ENCODE measurements at places on chromosomes 12 and 14. TPM values are rescaled to one million over a fixed set of nuclear protein-coding genes. Genes with fewer than 3 reads are reported as not detected.

The FOXG1 gene
- not detected for total RNA-seq

The RPL6 gene
- 2,009 TPM for total RNA-seq

The PPP2R3C gene
- total RNA-seq, result 36.3 TPM

The SPATA7 gene
- total RNA-seq, result 2.5 TPM

The GEMIN2 gene
- total RNA-seq, result 25.8 TPM

The CKB gene
- 3.3 TPM for total RNA-seq

The SLC15A5 gene
- not detected for total RNA-seq

The ACSS3 gene
- not detected for total RNA-seq

The TAS2R43 gene
- total RNA-seq, result 0.29 TPM

The MANSC1 gene
- total RNA-seq, result 0.43 TPM

The STYK1 gene
- 0.46 TPM for total RNA-seq

The PLEKHG7 gene
- total RNA-seq, result not detected

The MIPOL1 gene
- total RNA-seq, result not detected

The LBHD2 gene
- not detected for total RNA-seq

The POMT2 gene
- total RNA-seq, result 18.1 TPM

The MED6 gene
- total RNA-seq, result 66.6 TPM

The RXYLT1 gene
- total RNA-seq, result 24.5 TPM

The TAS2R7 gene
- total RNA-seq, result not detected

The KRT81 gene
- not detected for total RNA-seq

The RNASE3 gene
- total RNA-seq, result not detected

The PROX2 gene
- total RNA-seq, result 0.87 TPM

The NGB gene
- not detected for total RNA-seq

Measured in activated naive CD8-positive, alpha-beta T cell treated with anti-CD3 and anti-CD28 coated beads for 36 hours (primary cell).